ENCODE measurements at places on chromosomes 11 and 22.

GRCh38 chr11:88695689-88696414 lies 358.3 kb upstream of the CTSC start:
- no peak for DNase-seq

DNA sequence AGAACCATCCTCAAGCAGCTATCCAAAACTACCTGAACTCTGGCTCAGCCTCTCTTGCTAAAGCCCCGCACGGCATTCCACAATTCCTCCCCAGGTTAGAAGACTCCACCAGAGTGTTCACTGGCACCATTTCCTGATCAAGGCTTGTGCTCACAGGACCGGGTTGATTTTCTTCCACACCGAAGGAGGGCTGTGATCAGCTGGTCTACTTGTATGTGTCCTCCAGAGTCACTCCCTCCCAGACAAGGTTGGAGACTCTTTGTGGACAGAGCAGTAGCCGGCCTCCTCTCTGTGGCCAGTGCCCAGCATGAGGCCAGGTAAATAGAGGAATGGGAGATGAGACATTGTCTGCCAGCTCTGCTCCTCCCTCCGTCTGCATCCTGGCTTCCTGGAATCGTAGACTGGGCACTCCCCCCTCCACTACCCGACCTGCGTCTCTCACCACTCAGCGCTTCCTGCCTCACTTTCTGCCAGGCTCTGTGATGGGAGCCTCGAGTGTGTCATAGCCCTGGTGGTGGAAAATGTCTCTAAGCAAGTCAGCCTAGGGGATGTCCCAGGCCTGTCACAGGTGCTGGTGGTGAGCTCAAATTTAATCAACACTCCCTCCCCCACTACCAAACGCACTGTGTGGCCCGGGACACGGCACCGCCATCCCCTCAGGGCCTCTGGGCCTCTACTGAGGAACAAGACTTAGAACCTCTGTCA lies 12.5 kb upstream of the TMPRSS6 start:
- DNase-seq, result peak; percentile 52

- DNase-seq, result no peak
Measured at GRCh38 chr22:37959231-37959825, 5.8 kb downstream of the POLR2F start.

- DNase-seq, result no peak
Measured at GRCh38 chr22:29152954-29153719, 52.6 kb upstream of the EMID1 start.

- no peak for DNase-seq
Measured at GRCh38 chr22:48491451-48491941, 1336.2 kb downstream of the BRD1 start.

- no peak for DNase-seq
Measured at GRCh38 chr11:82738091-82738490, 4.4 kb upstream of the FAM181B start.

Measured in stimulated activated CD8-positive, alpha-beta memory T cell treated with anti-CD3 and anti-CD28 coated beads, Interleukin-15, amount 100 ng/mL, for 24 hours (primary cell).